ENCODE measurements at places on chromosomes 3 and 15.

GRCh38 chr3:113620091-113620490 lies 76.4 kb downstream of the USF3 start:
- no peak for DNase-seq

- no peak for DNase-seq
Measured at GRCh38 chr3:137770835-137771399, 6.8 kb downstream of the SOX14 start.

GRCh38 chr3:46918634-46919033 lies 41.1 kb downstream of the PTH1R start:
- no peak for DNase-seq

DNA sequence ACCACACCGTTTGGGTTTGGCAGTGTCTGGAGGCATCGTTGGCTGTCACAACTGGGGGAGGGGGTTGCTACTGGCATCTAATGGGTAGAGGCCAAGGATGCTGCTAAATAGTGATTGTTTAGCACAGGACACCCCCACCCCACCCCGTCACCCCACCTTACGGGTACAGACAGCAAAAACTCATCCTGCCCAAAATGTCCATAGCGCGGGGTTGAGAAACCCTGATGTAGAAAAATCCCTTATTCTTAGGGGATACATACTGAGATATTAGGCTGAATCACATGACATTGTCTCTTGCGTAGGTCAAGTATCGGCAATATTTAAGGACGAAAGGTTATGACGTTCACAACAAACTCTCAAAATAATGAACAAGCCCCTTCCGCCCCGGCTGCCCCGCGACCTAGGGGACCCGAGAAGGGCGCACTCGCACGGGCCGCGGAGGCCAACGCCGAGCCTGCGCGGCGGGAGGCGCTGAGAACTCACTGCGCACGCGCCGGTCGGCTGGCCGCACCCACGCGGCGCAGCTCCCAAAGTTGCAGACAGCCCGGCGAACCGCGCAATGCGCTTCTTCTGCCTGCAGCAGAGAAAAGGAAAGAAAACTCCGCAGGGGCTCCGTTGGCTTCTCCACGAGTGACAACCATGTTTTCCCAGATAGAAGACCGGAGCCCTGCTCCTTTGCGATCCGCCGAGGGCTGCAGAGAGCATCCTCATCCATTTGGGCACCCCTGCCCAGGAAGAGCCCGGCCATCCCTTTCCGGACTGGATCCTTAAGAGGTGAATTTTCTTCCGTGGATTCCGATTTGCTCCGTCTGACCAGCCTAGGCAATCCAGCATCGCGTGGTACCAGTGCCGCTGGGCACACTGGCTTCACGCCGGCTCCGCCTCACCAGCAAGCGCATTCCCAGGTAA lies 136.8 kb upstream of the CCDC54 start:
- DNase-seq: peak; percentile 90

DNA sequence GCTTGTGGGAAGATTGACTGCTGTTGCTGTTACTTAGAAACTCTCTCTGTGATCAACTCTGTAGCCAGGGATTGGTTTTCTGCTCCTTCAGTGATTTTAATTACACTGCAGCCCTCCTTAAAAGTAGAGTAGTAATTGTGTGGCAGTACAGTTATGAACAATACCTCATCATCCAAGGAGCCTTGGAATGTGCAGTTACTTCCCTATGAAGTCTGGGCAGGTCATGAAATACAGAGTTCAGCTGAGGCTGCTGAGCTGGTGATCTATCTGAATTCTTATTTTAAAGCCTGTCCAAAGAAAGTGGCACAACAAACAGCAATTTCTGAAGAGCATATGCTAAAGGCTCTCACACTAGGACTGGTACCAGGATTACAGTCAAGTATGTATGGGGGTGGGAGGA lies 37.4 kb upstream of the MRPL3 start:
- DNase-seq: no peak

DNA sequence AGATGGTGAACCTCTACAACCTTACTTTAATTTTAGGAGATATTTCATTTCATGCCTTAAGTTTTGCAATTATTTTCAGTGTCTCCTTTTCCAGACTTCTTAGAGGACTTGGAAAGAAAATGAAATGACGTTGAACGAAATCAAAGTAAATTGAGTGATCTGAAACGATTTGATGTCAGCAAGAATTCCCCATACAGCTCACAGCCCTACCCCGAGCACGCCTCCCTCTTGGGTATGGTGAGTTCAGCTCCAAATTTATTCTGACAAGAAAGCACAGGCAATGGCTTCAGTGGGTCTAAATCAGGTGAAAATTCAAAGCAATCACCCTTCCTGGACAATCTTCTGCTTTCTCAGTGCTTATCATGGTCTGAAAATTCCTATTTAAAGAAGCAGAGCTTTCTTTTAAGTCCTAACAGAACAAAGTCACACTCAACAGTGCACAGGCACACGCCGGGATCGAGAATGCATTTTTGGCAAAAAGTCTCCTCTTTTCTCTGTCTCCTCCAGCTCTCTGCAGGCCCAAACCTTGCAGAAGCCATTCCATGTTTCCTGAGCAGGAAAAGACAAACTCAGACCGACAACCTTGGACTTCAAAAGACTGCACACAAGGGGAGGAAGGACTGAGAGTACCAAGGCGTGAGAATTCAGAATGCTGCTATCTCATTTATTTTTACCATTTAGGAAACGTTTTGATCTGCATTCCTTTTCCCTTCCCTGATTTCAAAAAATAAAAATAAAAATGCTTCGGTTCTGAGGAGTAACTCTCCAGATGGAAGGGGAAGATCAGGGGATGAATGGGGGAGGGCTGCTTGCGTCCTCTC lies 72.0 kb downstream of the CCNL1 start:
- DNase-seq: peak; percentile 48

DNA sequence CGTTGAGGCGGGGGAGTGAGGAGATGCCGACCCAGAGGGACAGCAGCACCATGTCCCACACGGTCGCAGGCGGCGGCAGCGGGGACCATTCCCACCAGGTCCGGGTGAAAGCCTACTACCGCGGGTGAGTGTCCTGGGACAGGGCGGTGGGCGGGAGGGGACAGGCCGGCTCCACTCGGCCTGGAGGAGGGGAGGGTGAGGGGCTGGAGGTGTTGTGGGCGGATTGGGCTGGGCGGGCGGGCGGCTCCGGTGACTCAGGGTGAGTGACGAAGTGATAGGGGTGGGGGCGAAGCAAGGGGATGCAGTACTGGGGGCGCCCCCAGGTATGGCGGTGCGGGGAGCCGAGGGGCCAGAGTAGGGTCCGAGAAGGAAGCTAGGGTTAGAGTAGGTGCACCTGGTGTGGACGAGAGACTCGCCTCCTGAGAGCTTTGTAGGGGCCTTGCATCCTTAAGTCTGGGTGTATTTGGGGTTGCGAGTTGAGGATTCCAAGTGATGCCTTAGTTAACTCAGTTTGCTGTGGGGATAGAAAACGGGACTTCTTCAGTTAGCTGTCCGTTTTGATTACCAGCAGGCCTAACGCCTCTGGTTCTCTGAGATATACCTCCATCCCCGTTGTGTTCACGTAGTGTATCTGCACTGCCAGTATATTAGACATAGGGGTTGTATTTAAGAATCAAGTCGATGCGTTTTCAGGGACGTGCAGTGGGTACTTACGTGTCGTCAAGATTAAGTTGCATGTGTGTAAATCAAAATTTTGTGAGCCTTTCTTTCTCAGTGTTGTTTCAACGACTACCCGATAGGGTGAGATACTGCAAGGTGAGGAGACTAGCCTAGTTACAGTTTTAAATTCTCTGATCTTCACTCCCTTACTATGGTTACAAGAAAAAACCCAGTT lies 670 bp downstream of the PRKCI start:
- peak; percentile 29 for DNase-seq

GRCh38 chr3:152192050-152192449 lies 76.7 kb upstream of the MBNL1 start:
- DNase-seq: no peak

DNA sequence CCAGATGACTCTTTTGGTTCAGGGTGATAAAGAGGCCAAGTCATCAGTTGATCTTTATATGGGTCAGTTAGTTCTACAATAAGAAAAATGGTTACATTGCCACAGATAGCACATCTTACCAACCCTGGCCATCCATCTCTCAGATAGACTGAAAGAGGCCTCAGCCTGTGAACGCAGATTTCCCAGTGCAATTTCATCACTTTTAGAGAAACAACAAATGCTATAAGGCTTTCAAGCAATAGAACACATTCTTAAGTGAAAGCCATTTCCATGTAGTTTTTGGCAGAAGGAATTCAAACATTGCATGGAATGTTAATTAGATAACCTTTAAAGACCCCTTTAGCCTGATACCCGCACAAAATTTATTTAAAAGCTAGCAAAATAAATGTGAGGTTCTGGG lies 200.6 kb upstream of the ZBTB20 start:
- DNase-seq: no peak

- no peak for DNase-seq
Measured at GRCh38 chr3:16912400-16913263, 27.9 kb downstream of the PLCL2 start.

- DNase-seq: no peak
Measured at GRCh38 chr15:44804298-44805046, 68.1 kb downstream of the TRIM69 start.

DNA sequence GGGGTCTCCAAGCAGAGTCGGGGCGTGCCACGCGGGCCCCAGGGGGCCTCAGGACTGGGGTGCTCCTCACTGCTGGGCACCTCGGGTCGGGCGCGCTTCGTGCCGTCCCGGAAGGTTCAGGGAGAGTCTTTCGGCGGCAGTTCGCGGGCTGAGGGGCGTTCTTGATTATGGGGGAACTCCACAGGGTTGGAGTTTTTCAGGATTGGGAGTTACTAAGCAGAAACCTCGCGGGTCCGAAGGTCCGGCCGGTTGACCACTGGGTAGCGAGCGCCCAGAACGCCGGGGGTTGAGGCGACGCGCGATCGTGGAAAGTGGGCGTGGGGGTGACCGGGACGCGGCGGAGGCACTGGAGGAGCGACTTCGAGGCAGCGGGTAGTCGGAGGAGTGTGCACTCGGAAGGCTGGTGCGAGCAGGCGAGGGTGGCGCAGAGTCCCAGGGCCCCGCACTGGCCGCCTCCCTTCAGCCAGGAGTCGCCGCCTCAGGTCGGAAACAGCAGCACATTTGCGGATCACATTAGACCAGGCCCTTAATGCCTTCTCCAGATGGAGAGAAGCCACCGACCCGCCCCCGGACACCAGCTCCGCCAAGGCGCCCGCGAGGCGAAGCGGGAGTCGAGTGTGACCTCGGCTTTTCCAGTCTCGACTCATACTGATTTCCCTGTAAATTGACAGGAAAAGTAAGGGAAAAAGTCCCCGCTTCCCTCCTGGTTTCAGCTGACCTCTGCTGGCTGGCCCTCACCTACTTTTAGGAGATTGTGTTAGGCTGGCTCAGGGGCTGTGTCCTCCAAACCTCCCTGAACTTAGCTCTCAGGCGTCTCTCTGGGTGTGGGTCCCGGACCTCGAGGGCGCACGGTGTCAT lies 685 bp downstream of the ADAMTSL3 start:
- DNase-seq: peak; percentile 60

- no peak for DNase-seq
Measured at GRCh38 chr3:114584734-114585371, 291.0 kb downstream of the TIGIT start.

DNA sequence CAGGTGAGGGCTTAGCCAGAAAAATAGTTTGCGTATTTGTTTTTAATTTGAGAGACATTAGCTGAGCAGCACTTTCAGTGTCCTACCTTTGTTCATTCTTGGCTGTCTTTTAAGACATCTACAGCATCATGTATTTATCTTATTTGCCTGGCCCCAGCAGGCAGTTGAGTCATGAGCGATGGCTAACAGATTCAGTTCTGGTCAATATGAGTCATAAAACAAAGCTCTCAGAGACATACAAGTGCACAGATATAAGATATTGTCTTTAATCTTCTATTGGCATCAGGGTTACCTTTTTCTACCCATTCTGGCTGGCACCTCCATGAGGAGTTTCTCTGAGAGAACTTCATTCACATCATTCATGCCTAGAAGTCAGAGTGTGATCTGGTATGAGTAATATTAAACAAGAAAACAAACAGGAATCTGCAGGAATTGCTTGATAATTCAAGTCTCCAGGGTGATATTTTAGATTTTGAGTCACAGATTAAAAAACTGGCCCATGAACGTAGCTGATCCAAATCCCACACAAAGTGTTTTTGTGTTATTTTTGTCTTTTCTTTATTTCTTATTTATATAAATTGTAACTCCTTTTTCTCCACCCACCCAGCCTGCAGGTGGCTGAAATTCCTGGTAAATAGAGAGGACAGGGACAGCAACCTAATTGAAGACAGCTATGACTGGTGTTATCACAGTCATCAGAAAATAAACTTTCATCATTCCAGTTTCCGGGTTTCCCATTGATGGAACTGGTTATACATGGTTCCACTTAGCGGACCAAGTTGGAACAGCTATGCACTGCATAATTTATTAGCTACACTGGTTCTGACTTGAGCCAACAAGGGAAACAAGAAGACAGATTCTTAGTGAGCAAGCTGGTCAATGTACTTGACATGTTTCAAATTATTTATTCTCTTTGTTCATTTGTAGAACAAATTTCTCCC lies 47.3 kb downstream of the PLSCR2 start:
- DNase-seq: no peak

- DNase-seq: peak; percentile 5
Measured at GRCh38 chr3:148883163-148883562, 18.1 kb downstream of the CPA3 start.

- DNase-seq: no peak
Measured at GRCh38 chr3:138282836-138283235, 46.8 kb downstream of the NME9 start.

GRCh38 chr3:143851331-143852017 lies 3.2 kb upstream of the SLC9A9 start:
- DNase-seq: no peak

DNA sequence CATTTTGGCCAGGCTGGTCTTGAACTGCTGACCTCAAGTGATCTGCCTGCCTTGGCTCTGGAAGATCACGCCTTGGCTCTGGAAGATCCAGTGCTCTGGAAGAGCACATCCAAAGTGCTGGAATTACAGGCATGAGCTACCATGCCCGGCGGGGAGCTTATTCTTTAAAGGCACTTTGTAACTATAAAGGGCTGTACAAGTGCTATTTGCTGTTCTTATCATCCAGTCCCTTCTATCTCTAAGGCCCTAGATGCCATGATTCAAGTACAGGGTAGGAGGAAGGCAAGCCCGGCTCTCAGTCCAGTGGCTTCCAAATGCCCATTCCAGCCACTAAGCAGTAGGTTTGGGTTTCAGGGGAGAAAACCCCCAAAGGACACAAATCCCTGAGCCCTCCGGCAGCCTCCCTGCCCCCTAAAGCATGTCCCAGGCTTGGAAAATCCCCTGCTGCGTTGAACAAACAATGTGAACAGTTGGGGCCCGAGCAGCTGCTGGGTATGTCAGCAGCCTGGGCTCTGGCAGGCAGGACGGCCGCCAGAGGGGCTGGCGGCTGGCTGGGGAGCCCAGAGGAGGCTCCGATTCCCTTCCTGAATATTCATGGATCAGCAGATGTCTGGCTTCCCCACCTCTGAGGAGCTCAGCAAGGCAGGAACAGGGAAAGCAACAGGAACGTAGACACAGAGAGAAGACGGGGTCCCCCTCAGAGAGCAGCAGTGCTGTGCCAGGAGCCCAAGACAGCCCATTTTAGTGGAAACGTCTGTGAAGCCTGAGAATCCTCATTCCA lies 7.7 kb downstream of the IGDCC4 start:
- DNase-seq: peak; percentile 54

DNA sequence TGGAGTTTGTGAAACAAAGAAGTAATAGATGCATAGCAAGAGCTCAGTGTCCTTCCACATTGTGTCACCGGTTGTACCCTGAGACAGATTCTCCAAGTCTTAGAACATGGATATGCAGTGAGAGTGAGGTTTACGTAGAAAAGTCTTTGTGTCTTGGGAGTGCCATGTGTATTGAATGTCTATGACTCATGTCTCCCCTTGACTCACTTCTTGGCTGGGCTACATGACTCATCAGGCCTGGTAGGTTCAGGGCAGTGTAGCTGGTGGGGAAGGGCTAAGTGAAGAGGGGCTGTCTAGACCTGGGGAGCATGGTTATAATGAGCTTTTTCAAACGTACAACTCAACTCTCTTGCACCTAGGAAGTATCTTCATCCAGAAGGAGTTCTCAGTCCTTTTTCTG lies 167.4 kb downstream of the GAP43 start:
- no peak for DNase-seq

Data from muscle of arm (tissue), 14 donors.